ENCODE measurements at places on chromosomes 4 and X.
A peak's percentile ranks its signal among the peaks of the same experiment; 100 is the strongest.

GRCh38 chr4:185592438-185592837 lies 57.1 kb upstream of the PDLIM3 start:
- DNase-seq: no peak

DNA sequence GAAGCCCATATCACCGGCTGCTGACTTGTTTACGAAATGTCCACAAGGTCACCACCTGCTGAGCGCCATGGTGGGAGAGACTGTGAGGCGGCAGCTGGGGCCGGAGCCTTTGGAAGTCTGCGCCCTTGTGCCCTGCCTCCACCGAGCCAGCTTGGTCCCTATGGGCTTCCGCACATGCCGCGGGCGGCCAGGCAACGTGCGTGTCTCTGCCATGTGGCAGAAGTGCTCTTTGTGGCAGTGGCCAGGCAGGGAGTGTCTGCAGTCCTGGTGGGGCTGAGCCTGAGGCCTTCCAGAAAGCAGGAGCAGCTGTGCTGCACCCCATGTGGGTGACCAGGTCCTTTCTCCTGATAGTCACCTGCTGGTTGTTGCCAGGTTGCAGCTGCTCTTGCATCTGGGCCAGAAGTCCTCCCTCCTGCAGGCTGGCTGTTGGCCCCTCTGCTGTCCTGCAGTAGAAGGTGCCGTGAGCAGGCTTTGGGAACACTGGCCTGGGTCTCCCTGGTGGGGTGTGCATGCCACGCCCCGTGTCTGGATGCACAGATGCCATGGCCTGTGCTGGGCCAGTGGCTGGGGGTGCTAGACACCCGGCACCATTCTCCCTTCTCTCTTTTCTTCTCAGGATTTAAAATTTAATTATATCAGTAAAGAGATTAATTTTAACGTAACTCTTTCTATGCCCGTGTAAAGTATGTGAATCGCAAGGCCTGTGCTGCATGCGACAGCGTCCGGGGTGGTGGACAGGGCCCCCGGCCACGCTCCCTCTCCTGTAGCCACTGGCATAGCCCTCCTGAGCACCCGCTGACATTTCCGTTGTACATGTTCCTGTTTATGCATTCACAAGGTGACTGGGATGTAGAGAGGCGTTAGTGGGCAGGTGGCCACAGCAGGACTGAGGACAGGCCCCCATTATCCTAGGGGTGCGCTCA lies 8.7 kb upstream of the MSANTD1 start:
- no peak for DNase-seq

DNA sequence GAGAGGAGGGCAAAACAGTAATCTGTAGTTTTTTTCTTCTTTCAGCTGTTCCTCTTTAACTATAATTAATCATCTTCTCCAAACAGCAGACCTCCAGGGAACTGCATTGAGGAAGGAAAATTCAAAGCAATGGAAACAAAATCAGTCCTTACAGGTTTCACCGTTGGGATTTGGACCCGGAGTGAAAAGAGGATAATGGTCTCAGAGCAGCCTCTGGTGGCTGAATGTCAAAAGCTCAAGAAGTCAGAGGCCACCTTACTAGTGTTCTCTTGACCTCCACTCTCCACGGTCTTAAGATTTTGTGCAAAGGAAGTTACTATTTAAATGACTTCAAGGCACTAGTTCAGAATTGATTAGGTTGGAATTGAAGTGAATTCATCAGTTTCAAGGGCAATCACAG lies 16.0 kb upstream of the MID1 start:
- DNase-seq: no peak

DNA sequence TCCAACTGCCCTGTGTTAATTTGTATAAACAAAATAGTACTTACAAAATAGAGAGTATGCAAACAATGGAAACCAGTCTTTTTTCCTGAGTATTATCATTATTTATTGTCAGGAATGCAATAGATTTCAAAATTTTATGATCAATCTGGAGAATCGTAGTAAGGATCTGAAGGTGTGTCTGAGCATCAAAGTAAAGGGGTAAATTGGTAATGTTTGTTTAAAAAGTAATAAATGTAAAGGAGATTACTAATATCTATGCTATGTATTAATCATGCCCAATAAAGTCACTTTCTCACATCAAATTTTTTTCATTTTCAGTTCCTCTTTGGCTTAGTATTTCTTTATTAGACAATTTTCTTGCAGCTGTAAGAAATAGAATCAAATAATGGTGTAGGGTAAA lies 1507.1 kb upstream of the PCDH7 start:
- DNase-seq: no peak

GRCh38 chrX:10480861-10481260 lies 139.5 kb downstream of the MID1 start:
- DNase-seq: no peak

- peak; percentile 75 for DNase-seq
These were observed 9.7 kb upstream of the GEMIN8 start for GRCh38 chrX:14039344-14039743.

- DNase-seq: no peak
These were observed 492.1 kb downstream of the IL15 start for GRCh38 chr4:142128529-142128928.

GRCh38 chr4:33709247-33709646 lies 2535.1 kb downstream of the ARAP2 start:
- no peak for DNase-seq

- no peak for DNase-seq
These were observed 8.5 kb upstream of the KDM5C start for GRCh38 chrX:53233536-53233935.

GRCh38 chr4:161920304-161921052 lies 243.3 kb downstream of the FSTL5 start:
- DNase-seq: no peak

DNA sequence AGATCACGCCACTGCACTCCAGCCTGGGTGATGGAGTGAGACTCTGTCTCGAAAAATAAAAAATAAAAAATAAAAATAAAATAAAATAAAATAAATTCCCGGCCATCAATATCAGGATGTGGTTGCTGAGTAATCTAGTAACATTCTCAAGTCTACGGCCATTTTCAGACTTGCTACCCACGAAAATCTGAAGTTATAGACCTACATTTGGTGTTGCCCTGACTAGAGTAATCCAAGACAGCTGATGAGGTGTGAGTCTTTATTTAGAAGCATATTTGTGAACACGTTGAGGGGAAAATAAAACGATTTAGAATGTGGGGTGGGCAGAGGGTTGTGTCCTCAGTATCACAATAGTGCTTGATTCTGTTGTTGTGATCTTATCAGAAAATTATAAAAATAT lies 130.2 kb upstream of the MID1 start:
- no peak for DNase-seq

- no peak for DNase-seq
These were observed 1002.9 kb upstream of the IGFBP7 start for GRCh38 chr4:58113126-58113525.

DNA sequence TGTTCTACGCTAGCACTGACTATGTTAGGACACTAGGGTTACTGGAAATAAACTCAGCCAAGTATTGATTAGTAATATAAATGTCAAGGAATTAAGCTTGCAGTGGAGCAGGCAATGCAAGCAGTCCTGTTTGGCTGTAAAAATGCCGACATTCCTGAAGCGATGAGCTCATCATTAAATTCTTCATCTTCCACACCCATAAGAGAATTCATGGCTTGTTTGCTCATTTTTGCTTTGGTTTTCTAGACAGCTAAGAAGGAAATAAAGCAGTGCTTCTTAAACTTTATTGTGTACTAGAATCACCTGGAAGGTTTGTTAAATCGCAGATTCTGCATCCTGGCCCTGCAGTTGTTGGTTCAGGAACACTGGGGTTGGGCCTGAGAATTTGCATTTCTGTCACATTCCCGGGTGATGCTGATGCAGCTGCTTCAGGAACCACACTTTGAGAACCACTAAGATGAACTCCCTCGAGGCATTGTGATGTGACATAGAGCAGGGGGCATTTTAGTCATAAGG lies 17.8 kb downstream of the ANXA3 start:
- no peak for DNase-seq

DNA sequence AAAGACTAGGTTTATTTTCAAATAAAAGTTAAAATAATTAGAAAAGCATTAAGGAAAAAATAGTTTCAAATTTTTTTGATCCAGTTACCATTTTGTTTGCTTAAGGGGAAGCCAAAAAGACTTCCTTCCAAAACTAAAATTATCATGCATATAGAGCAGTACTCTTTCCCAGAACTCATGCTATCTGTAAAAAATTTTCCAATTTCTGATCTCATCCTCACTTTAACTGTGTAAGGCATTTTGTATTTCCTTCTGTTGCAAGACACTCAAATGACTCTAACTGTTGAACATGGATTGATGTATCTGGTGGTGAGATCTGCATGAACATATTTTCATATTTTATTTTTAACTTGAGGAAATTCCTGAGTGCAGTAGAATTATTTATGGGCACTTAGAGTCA lies 150.1 kb downstream of the ADAM29 start:
- no peak for DNase-seq

DNA sequence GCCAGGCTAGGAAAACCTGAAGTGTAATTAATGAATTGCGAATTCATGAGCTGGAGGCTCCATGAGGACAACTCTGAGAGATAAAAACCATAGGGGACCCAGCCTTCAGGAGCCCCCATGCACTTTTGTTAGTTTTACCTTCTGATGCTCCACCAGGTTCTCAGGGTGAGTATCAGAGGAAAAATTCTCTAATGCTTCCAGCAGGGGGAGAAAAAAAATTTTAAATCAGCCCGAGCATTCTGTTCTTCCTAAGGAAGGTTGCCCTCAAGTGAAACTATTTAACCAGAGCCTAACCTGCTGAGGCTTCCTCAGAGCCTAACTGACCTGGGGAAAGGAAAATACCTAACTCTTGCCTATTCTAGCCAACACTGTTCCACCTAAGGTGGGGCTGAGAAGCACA lies 552.6 kb downstream of the PPARGC1A start:
- DNase-seq: no peak

DNA sequence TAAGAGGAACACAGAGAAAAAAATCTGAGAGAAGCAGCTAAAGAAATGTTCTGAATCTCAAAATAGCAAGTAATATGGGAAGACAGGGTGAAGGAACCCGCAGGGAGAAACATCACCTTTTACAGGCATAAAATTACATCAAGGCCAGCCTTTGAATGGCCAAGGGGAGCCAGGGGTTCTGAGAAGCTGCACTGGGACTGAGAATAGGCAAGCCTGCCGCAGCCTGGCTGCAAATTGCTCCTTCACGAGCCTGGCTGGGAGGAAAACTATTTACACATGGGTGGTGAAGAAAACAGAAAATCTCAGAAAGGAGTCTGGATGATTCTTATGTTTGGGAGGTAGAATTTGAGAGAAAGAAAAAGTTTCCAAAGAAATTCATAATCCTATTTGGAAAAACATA lies 74.5 kb upstream of the QRFPR start:
- no peak for DNase-seq

DNA sequence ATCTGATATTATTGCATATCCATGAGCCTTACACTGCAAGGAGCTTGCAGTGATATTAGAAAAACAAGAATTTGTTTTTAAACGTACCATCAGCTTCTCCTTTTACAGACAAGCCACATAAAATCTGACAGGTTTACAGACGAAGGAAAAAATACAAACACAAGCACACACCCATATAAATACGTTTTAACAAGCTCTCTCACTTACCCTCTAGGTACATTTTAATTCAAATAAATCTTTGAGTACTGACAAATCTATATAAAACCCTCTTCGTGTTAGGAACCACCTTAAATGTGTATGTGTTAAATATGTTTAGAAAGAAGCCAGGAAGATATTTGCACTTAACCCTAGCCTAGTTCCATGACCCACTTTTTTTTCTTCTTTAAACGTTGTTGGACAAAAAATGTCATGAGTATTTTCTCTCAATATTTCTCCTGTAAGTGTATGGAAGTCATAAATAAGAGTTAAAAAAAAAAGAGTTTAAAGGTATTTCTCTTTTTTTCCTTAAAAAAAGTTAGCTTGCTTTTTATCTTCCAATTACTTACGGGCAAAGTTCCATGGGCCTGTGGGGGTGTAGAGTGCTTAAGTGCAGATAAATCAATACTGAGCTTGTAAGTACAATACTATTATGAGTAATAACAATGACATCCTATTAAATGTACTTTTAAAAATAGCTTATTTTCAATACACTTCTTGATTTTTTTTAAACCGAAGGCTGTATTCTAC lies 1.5 kb downstream of the ARAP2 start:
- peak; percentile 27 for DNase-seq

- no peak for DNase-seq
These were observed 175.2 kb upstream of the TET2 start for GRCh38 chr4:104971462-104971861.

- peak; percentile 42 for DNase-seq
These were observed 7.4 kb upstream of the NFKB1 start for GRCh38 chr4:102493794-102494193.

DNA sequence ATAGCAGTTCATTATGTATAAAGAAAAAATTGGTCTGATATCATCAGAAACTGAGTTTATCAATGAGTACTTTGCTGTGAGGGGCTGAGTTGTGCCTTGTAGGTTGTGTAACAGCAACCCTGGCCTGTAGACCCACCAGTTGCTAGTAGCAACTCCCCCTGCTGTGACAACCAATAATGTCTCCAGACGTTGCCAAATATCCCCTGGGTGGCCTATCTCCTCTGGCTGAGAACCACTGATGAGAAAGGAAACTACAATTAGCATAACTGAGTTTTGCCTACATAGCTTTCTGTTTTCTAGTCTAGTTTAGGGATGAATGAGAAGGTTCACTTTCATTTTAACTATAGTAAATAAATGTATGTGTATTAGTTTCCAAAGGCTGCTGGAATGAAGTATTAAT lies 234.1 kb downstream of the CPE start:
- no peak for DNase-seq

DNA sequence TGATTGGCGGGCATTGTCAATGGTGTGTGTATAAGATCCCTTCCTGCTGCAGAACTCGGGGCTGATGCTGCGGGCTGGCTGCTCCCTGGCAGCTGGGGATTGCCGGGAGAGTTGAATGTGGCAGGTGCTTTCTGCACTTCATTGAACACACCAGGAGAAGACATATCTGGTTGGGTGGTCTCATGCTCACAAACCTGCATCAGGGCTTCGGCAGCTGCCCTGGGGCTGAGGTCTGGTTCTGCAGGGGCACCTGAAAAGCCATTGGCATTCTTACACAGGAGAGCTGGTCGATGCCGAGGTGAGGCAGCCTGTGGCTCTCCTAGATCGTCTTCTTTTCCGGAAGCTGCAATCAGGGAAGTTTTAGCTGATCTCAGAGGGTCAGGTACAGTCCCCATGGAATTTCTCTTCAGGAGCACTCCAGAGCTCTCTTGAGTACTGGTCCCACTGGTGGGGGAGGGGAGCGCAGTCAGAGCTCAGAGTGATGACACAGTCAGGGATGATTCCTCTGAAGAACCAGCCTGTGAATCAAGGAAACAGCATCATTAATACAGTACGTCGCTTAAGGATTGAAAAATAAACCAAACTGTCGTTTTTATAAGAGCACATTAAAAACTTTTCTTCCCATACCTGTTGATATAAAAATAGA lies 57.8 kb downstream of the GPRIN3 start:
- DNase-seq: no peak

Data from hematopoietic multipotent progenitor cell treated with erythropoietin and hydrocortisone succinate and interleukin-3 and kit ligand, for 6 days (in vitro differentiated cells).